ENCODE measurements at places on chromosomes 12 and 14. TPM values are rescaled to one million over a fixed set of nuclear protein-coding genes. Genes with fewer than 3 reads are reported as not detected.

Gene KRT4
- not detected for total RNA-seq

Gene LALBA
- not detected for total RNA-seq

Gene SMIM41
- total RNA-seq: 2.0 TPM

Gene CSRP2
- 23.3 TPM for total RNA-seq

Gene GALNT6
- total RNA-seq: 0.58 TPM

Gene TAS2R9
- not detected for total RNA-seq

Gene MYF6
- not detected for total RNA-seq

Gene PRH2
- 2.3 TPM for total RNA-seq

Gene GALNT8
- total RNA-seq: 0.12 TPM

Gene RNASE3
- total RNA-seq: not detected

Gene GZMB
- not detected for total RNA-seq

Gene TAS2R42
- total RNA-seq: not detected

Gene P2RX7
- total RNA-seq: 2.5 TPM

Gene CNOT2
- total RNA-seq: 49.7 TPM

Gene ARPC3
- 483 TPM for total RNA-seq

Gene INHBC
- 0.09 TPM for total RNA-seq

Gene RFX4
- not detected for total RNA-seq

Gene NPFF
- not detected for total RNA-seq

Gene KRT72
- total RNA-seq: not detected
